ENCODE measurements at places on chromosomes 7 and 10.

GRCh38 chr10:113049881-113050280 is 99.8 kb downstream of the TCF7L2 start:
- no peak for DNase-seq

DNA sequence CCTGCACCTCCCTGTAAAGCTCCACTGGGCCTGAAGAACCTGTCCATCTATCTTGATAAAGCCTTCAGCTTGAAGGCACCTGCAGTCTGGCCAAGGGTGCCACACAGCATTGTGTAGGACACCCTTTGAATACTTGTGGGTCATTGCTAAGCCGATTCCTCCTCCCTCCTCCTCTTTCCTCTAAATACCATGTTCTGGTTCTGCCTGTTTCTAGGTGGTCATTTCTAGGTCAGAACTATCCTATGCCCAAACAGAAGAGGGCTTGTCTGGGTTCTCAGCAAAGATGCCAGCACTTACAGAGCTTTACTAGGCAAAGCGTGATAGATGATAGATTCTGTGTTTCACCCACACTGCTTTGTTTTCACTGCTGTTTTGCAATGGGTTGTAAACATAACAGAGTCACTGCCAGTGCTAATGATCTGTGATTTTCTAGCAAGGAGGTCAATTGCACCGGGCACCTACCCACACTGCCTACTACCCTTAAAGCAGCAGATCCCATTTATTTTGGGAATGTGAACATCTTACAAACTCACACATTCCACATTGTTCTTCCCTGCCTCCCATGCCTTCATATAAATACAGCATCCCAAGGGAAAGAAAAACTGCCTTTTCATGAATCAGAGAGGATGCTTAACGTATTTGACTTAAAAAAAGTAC is 279.1 kb upstream of the PITRM1 start:
- DNase-seq = no peak

GRCh38 chr10:121183236-121183635 is 332.1 kb downstream of the WDR11 start:
- DNase-seq = no peak

- peak; percentile 54 for DNase-seq
These were observed 154.7 kb downstream of the ANK3 start for GRCh38 chr10:60235001-60235400.

GRCh38 chr7:154677454-154677853 is 325.5 kb downstream of the PAXIP1 start:
- DNase-seq = no peak

- no peak for DNase-seq
These were observed 334.7 kb upstream of the CHRM2 start for GRCh38 chr7:136533732-136534131.

DNA sequence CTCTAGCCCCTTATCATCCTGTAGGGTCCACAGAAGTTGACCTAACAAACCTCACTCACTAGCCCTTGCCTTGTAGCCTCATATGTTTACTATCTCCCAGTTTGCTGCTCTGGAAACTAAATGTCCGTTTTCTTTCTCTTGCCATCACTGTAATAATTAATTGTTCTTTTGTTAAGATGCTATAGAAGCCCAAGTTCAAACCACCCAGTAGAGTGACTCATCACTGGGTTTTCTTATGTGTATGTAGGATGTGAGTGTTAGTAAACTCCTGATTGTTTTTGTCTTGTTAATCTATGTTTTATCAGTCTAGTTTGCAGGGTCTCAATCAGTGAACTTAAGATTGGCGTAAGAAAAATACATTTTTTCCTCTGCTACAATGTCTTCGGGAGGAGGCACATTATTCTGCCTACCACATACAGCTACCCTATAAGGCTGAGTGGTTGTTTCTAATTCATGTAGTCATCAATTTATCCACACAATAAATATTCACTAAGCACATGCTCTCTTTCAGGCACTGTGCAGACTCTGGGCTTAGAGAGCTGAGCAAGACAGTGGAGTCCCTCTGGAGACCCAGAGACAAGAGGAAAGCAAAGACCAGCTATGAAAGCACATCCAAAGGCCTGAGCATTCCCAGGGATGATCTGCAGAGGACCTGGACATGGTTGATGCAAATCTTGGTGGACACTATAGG is 474.1 kb upstream of the AKR1E2 start:
- peak; percentile 43 for DNase-seq
